ENCODE measurements at places on chromosomes 4 and X.
A peak's percentile ranks its signal among the peaks of the same experiment; 100 is the strongest.

GRCh38 chr4:52788806-52789205 lies 37.6 kb upstream of the ERVMER34-1 start:
- DNase-seq, result no peak

GRCh38 chrX:10119399-10119990 lies 37.3 kb upstream of the CLCN4 start:
- peak; percentile 45 for DNase-seq

- peak; percentile 28 for DNase-seq
Observed at GRCh38 chr4:114780205-114780604, 181.6 kb downstream of the UGT8 start.

- peak; percentile 29 for DNase-seq
Observed at GRCh38 chrX:11381464-11381863, 88.3 kb downstream of the AMELX start.

GRCh38 chr4:151458148-151458547 lies 49.2 kb downstream of the FHIP1A start:
- no peak for DNase-seq

DNA sequence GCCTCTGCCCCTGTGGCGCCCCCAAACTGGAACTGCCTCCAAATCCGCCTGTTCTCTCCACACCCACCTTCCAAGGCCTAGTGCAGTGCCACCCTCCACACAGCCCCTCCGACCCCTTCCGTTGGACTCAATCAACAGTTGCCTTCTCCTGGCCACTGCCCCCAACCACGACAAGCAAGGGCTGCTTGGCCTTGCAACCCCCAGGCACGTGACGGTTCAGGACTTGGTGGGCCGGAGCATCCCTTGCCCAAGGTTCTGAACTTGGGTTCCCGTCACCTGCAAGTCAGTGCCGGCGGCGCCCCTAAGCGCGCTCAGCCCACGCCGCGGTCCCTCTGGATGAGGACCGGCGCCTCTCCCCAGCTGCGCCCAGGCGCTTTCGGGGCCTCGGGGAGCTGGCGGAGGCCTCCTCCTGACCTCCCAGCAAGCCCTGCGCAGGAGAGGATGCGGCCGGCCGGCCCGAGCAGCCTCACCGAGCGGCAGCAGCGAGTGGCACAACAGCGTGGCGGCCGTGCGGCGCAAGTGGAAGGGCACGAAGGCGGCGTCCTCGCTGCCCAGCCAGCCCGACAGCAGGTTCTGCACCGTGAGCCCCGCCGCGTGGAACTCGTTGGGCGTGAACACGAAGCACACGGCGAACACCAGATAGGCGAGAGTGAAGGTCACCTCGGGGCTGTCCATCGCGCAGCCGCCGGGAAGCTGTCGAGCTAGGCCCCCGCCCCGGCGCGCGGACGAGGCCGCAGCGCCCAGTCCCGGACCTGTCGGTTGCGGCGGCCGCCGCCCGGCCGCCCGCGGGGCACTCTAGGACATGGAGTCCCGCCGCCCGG lies 750 bp downstream of the TMEM129 start:
- no peak for DNase-seq

DNA sequence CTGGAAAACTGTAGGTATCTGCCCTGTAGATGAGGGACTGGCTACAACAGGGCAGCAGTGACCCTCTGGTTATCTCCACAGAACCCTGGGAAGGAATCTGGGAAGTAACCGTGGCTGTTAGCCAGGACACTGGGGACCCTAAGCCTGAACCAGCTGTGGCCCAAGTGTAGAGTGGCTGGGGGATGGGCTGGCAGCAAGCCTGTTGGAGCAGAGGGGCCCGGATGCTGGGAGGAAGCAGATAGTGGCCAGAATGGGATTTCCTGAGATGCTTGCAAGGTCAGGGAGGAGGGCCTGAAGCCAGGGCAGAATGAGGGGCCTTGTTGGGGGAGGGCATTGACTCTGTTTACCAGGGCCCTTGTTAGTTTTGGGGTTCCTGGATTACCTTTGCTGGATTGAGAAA lies 161.0 kb upstream of the EOLA2 start:
- no peak for DNase-seq

- DNase-seq, result no peak
Observed at GRCh38 chr4:112550728-112551127, 34.7 kb upstream of the NEUROG2 start.

Data from HEK293T (cell line).